ENCODE measurements at places on chromosomes 16 and 17.

DNA sequence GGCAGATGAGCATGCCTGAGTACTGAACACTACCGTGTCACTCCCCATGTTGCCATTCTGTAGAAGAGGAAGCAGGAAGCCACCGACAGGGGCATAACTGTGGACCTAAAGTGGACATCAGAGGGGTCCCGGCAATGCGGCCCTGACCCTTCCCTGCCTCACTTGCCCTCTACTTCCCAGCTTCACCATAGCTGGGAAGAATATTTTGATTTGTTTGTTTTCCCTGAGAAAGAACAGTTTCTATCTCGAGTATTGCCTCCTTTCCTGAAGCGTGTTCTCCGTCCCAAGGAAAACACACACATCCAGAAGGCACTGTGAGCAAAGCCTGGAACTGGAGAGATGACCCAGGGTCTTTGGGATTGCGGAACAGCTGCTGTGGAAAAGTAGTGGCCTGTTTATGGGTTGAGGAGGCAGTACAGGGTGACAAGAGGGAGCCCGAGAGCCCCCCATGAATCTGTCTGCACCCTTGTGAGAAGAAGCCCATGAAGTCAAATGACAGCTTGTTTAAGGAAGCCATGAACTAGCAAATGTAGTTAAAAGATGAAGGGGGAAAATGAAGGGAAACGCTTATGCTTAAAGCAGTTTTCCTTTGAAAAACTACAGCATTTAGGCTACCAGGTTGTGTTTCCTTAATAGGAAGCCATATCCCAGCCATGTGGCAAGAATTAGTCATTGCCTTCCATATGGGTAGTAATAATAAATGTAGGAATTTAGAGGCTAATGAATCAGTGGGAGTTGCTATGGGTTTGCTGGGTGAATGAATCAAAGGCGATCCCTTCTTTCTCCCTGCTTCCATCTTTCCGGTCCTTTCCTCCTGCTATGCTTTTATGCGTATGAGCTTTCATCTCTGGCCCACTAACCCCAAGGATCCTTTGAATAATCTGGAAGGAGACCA, 90.0 kb upstream of the TBX2 start:
- no peak for DNase-seq

GRCh38 chr16:81432937-81433557, 11.6 kb upstream of the CMIP start:
- no peak for DNase-seq

GRCh38 chr16:81573533-81574020, 129.0 kb downstream of the CMIP start:
- no peak for DNase-seq

- no peak for DNase-seq
Observed at GRCh38 chr17:61996916-61997605, 68.0 kb downstream of the MED13 start.

- no peak for DNase-seq
Observed at GRCh38 chr16:65111306-65111705, 10.6 kb downstream of the CDH11 start.

DNA sequence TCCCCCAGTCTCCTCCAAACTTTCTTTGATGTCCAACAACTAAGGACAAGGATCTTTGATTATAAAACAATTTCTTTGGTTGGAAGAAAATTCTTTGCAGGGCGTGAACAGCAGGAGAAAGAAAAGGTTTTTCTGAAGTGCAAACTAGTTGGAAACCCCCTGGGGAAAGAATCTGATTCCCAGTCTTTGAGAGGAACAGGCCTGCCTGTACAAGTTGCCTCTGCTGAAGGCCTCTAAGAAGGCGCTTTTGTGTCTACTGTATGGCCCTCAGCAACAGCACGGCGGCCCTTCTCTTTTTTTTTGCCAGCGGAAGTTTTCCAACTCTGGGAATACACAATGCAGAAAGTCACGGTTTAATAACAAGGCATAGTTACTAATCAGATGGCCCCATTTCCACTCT, 14.0 kb downstream of the RNF43 start:
- DNase-seq = no peak

GRCh38 chr16:53291757-53292392, 142.4 kb upstream of the RBL2 start:
- DNase-seq = no peak
